ENCODE measurements at places on chromosomes 3 and 15. TPM values are rescaled to one million over a fixed set of nuclear protein-coding genes. Genes with fewer than 3 reads are reported as not detected.

DNA sequence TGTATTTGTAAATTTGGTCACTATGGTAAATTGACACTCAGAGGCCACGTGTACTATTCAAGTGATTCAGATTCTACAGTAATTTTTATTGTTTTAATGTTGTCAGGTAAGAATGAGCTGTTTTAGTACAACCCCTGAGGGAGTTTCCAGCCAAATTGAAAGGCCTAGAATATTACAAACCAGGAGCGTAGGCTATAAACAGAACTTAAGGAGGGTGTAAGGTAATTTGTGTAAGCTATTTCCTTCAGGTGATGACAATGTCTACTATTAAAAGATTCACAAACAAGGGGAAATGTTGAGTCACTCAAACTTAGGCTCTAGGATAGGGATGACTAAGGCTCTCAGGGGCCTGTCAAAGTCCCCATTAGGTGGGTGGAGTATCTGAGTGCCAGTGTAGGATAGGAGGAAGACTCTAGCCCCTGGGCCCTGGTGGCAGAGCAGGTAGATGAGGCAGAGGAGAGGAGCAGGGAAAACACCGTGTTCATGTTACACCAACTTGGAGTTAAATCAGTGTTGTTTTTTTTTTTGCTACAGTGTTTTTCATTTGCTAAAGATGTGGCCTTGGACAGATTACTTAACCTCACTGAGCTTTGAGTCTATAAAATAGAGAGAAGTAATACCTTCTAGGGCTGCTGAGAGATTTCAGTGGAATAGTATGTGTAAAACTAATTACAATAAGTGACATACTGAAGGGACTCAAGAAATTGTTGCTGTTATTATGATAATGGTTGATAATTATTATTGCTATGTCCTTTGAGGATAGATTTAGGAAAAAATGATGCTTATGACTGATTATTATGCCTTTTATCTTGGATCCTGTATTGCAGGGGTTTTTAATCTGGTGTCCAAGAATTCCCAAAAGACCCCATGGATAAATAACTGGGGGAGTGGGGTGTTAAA is 10.3 kb downstream of the TM4SF1 start:
- no peak overlapping the region for H3K4me3 ChIP-seq
- peak overlapping the region; percentile 79 for H3K27ac ChIP-seq
- no peak for DNase-seq
- no peaks in the 10 kb centered on the region for H3K36me3 ChIP-seq
- H3K4me1 ChIP-seq = peaks cover 53% of the 10 kb centered on the region

- no peaks in the 10 kb centered on the region for H3K36me3 ChIP-seq
- H3K4me3 ChIP-seq = no peak overlapping the region
- H3K4me1 ChIP-seq = no peaks in the 10 kb centered on the region
- no peak overlapping the region for H3K27ac ChIP-seq
- DNase-seq = no peak
- no peaks in the 10 kb centered on the region for H3K27me3 ChIP-seq
Measured at GRCh38 chr3:13718000-13718399, 161.9 kb downstream of the WNT7A start.

The ABHD5 gene
- 12.4 TPM for total RNA-seq

DNA sequence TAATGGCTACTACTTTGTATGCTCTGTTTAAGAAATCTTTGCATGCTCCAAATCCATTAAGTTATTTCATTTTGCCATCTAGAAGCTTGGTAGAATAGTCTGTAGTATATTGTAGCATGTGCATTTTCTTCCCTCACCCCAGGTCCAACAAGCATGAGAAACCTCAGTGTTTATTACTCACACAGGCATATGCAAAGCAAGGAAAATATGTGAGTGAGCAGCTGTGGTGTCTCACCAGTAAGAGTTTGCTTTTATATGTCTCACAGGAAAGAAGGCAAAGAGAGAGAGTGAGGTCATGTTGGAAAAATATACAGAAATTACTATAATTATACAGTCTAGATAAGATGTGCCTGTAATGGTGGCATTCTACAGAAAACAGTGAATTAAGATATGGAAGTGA is 312.5 kb downstream of the C3orf38 start:
- H3K4me3 ChIP-seq = no peak overlapping the region
- H3K27me3 ChIP-seq = no peaks in the 10 kb centered on the region
- H3K36me3 ChIP-seq = no peaks in the 10 kb centered on the region
- DNase-seq = no peak
- H3K4me1 ChIP-seq = no peaks in the 10 kb centered on the region
- no peak overlapping the region for H3K27ac ChIP-seq

- H3K36me3 ChIP-seq = no peaks in the 10 kb centered on the region
- H3K27me3 ChIP-seq = no peaks in the 10 kb centered on the region
- no peak overlapping the region for H3K4me3 ChIP-seq
- no peak overlapping the region for H3K27ac ChIP-seq
Measured at GRCh38 chr15:74196175-74196574, 6.4 kb downstream of the STRA6 start.

The NCBP2 gene
- total RNA-seq = 70.7 TPM

The SOX14 gene
- total RNA-seq = not detected

The FBXL22 gene
- not detected for total RNA-seq

The COL6A5 gene
- not detected for total RNA-seq

DNA sequence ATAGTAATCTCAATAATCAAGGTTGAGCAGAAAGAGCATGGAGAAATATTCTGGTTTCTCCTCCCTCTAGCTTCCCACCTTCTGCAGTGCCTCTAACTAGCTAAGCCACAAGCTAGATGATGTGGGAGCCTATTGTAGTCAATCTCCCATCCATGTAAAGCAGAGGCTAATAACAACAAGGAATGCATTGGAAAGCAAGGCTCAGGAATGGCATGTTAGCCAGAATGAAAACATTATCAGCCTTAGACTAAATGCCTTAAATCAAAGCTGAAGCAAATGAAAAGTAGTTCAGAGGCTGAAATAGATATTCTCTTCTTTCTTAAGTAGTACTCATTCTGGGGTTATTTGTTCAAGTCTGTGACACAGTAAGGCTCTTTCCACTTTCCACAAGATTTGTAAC is 350.3 kb upstream of the DPPA4 start:
- DNase-seq = no peak
- H3K4me1 ChIP-seq = no peaks in the 10 kb centered on the region
- H3K27me3 ChIP-seq = no peaks in the 10 kb centered on the region
- H3K4me3 ChIP-seq = no peak overlapping the region
- no peaks in the 10 kb centered on the region for H3K36me3 ChIP-seq

- H3K4me3 ChIP-seq = no peak overlapping the region
- H3K27me3 ChIP-seq = no peaks in the 10 kb centered on the region
- no peaks in the 10 kb centered on the region for H3K4me1 ChIP-seq
- DNase-seq = no peak
Measured at GRCh38 chr15:62658498-62658897, 384.0 kb upstream of the TPM1 start.

The DNAH12 gene
- total RNA-seq = 0.45 TPM

DNA sequence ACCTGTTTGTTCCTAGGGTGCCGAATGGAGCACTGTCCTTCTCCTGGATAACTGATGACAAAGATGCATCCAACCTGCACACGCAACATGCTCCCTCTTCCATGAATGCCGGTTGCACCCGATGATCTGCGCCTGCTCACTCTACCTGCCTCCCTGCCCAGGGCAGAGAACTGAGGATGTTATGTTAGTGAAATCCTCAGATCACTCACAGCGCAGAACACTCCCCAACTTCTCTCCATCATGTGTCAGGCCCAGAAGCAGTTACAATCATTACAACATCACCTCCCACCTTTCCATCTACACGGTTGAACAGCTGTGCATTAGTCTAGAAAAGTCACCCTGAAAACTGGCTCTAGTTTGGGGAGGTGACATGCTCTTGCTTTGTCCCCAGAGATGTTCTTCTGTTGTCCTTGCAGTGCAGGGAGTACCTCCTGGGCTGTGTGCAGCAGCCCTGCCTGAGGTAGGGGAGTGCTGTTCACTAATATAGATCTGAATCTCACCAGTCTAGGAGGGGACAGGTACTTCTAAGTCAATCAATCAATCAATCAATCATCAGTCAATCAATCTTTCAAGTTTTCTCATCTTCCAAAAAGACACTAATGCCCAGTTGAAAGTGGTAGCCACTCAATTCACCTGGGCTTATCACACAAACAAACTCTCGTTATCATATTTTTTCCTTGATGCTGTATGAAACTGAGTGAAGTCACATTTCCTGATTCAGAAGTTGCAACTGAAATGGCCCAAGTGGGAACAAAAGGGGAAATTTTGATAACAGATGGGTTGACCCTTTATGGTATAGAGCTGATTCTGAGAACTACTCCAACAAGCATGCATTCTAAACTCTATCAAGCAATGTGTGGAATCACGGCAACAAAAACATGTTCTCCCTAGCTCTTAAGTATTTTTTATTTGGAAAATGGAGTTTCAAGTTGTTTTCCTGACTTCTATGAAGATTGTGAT is 15.4 kb upstream of the ISLR start:
- no peak for DNase-seq
- no peak overlapping the region for H3K4me3 ChIP-seq
- no peaks in the 10 kb centered on the region for H3K27me3 ChIP-seq
- no peaks in the 10 kb centered on the region for H3K4me1 ChIP-seq
- H3K36me3 ChIP-seq = no peaks in the 10 kb centered on the region

The FBXL2 gene
- 8.5 TPM for total RNA-seq

GRCh38 chr15:56616551-56616950 is 116.8 kb downstream of the ZNF280D start:
- DNase-seq = no peak
- no peaks in the 10 kb centered on the region for H3K27me3 ChIP-seq
- H3K36me3 ChIP-seq = no peaks in the 10 kb centered on the region
- H3K4me3 ChIP-seq = no peak overlapping the region
- no peaks in the 10 kb centered on the region for H3K4me1 ChIP-seq

- peaks cover 7% of the 10 kb centered on the region for H3K4me1 ChIP-seq
- no peak for DNase-seq
- no peak overlapping the region for H3K27ac ChIP-seq
- no peaks in the 10 kb centered on the region for H3K36me3 ChIP-seq
- no peaks in the 10 kb centered on the region for H3K27me3 ChIP-seq
Measured at GRCh38 chr15:66860844-66861243, 158.8 kb downstream of the SMAD6 start.

The KATNBL1 gene
- total RNA-seq = 25.9 TPM

The FAM219B gene
- 75.4 TPM for total RNA-seq

The LMAN1L gene
- total RNA-seq = not detected

The MNS1 gene
- total RNA-seq = 2.6 TPM

- H3K36me3 ChIP-seq = peaks cover 11% of the 10 kb centered on the region
- no peak for DNase-seq
- H3K27ac ChIP-seq = peak overlapping the region; percentile 51
- no peak overlapping the region for H3K4me3 ChIP-seq
- H3K4me1 ChIP-seq = peaks cover 23% of the 10 kb centered on the region
Measured at GRCh38 chr3:46926871-46927717, 49.5 kb downstream of the CCDC12 start.

GRCh38 chr3:5217824-5218595 is 30.5 kb downstream of the EDEM1 start:
- H3K27ac ChIP-seq = peak overlapping the region; percentile 22
- peaks cover 2% of the 10 kb centered on the region for H3K36me3 ChIP-seq
- no peak overlapping the region for H3K4me3 ChIP-seq
- no peaks in the 10 kb centered on the region for H3K27me3 ChIP-seq
- no peak for DNase-seq

The PEX5L gene
- not detected for total RNA-seq

DNA sequence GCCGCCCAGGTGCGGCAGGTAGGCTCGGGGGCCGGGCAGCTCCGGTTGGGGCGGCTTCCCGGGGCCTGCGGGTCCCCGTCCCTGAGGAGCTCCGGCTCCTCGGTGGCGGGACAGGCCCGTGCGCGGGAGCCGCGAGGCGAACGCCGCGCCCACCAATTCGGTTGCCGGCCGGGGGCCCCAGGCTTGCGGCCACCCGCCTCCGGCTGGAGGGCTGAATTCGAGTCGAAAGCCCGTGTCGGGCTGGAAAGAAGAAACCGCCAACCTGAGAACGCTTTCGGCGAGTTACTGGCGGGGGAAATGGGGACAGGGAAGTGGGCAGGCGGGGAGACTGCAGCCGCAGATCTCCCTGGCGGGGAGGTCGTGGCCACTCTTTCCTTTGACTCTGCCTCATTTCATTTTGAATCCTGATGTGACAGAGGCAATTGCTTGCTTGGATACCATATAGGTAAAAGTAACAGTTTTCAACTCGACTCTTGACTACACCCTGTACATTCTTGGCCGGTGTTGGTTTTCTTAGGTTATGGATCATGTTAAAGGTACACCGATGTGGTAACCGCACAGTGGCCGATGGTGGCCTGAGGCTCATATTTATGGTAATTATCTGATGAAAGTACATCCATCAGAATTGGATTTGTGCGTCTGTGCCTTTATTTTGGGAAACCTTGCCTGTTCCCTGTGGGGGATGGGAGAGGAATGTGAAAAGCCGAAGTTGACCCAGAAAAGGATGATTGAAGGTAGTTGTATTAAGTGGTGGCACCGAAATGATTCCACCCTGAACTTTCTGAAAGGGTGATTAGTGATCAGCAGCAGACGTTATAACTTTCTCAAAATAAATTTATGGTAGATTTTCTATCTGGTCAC is 1.7 kb downstream of the B3GNT5 start:
- H3K4me3 ChIP-seq = peak overlapping the region; percentile 43
- H3K27ac ChIP-seq = peak overlapping the region; percentile 55
- peaks cover 4% of the 10 kb centered on the region for H3K4me1 ChIP-seq
- peak; percentile 51 for DNase-seq
- H3K27me3 ChIP-seq = no peaks in the 10 kb centered on the region

GRCh38 chr3:188529228-188529627 is 375.3 kb downstream of the LPP start:
- no peaks in the 10 kb centered on the region for H3K27me3 ChIP-seq
- H3K4me3 ChIP-seq = no peak overlapping the region
- H3K27ac ChIP-seq = no peak overlapping the region
